ENCODE measurements at places on chromosomes 7 and 10. TPM values are rescaled to one million over a fixed set of nuclear protein-coding genes. Genes with fewer than 3 reads are reported as not detected.

Gene AEBP1
- not detected for total RNA-seq

Gene UNC5B
- 0.26 TPM for total RNA-seq

Gene TUBAL3
- total RNA-seq, result not detected

Gene TAS2R5
- total RNA-seq, result 0.26 TPM

Gene ZNF679
- total RNA-seq, result not detected

Gene SPDYE16
- total RNA-seq, result not detected

Gene SYT15B
- total RNA-seq, result 0.06 TPM

Gene ATP6V0A4
- total RNA-seq, result 0.86 TPM

Gene FOXP2
- total RNA-seq, result not detected

Gene MYL10
- 0.69 TPM for total RNA-seq

Gene PUS7
- total RNA-seq, result 37.2 TPM

Gene XRCC2
- total RNA-seq, result 18.7 TPM

Gene GPR85
- total RNA-seq, result not detected

Gene EBLN1
- not detected for total RNA-seq

Gene PCGF6
- total RNA-seq, result 8.8 TPM

Gene ZNF107
- 4.8 TPM for total RNA-seq

Gene PLPP4
- 10.7 TPM for total RNA-seq

Gene LEP
- not detected for total RNA-seq

Gene PHKG1
- 0.75 TPM for total RNA-seq

Gene TACR2
- total RNA-seq, result not detected

Gene TRIM50
- total RNA-seq, result not detected

Gene CACUL1
- 27.6 TPM for total RNA-seq
